ENCODE measurements at places on chromosomes 6 and 20. TPM values are rescaled to one million over a fixed set of nuclear protein-coding genes. Genes with fewer than 3 reads are reported as not detected.
A peak's percentile ranks its signal among the peaks of the same experiment; 100 is the strongest.

GRCh38 chr6:125655511-125655910 is 93.9 kb upstream of the HEY2 start:
- no peak overlapping the region for H3K4me3 ChIP-seq
- H3K4me1 ChIP-seq = no peaks in the 10 kb centered on the region
- DNase-seq = no peak
- no peak overlapping the region for H3K27ac ChIP-seq
- H3K27me3 ChIP-seq = no peaks in the 10 kb centered on the region
- no peaks in the 10 kb centered on the region for H3K36me3 ChIP-seq

DNA sequence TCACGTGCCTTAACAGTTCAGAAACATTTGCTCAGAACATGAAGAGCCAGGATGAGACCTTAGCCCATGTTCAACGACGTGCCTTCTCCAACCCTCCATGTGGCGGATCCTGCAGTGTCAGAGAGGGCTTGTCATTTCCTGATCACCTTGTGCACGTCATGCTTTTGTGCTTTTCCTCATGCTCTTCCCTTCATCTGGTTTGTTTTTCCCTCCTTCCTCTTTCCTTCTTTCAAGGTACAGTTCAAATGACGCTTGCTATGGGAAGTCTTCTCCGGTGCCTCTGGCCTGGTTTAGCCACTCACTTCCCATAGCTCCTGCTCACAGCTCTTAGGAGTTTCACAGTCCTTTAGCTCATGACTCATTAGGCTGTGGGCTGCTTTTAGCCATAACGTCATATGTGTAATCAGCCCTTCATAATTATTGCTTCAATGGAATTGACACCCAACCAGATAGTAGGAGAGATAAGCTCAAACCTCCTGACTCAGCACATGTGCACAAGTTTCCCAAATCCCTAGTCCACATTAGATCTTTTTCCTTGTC is 102.7 kb upstream of the CNKSR3 start:
- no peak overlapping the region for H3K4me3 ChIP-seq
- H3K4me1 ChIP-seq = peaks cover 6% of the 10 kb centered on the region
- H3K27ac ChIP-seq = no peak overlapping the region
- H3K36me3 ChIP-seq = no peaks in the 10 kb centered on the region

DNA sequence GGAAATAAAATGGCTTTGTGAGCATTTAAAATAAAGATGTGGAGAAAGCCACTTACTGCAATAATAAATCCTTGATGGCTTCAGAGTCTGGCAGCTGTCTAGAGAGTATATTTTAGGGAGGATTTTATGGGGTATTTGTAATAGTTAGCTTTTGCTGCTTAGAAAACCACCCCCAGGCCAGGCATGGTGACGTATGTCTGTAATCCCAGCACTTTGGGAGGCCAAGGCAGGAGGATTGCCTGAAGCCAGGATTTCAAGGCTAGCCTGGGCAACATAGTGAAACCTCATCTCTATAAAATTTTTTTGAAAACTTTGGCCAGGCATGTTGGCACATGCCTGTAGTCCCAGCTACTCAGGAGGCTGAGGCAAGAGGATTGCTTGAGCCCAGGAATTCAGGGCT is 63.8 kb downstream of the ISM1 start:
- no peaks in the 10 kb centered on the region for H3K36me3 ChIP-seq
- H3K4me3 ChIP-seq = no peak overlapping the region
- H3K27me3 ChIP-seq = no peaks in the 10 kb centered on the region
- H3K4me1 ChIP-seq = no peaks in the 10 kb centered on the region
- no peak for DNase-seq

GRCh38 chr6:106745197-106745770 is 115.9 kb downstream of the QRSL1 start:
- no peak overlapping the region for H3K4me3 ChIP-seq
- H3K27me3 ChIP-seq = no peaks in the 10 kb centered on the region
- H3K4me1 ChIP-seq = no peaks in the 10 kb centered on the region
- H3K36me3 ChIP-seq = no peaks in the 10 kb centered on the region

- H3K4me3 ChIP-seq = no peak overlapping the region
- H3K27ac ChIP-seq = peak overlapping the region; percentile 15
- H3K36me3 ChIP-seq = peaks cover 10% of the 10 kb centered on the region
- peaks cover 10% of the 10 kb centered on the region for H3K4me1 ChIP-seq
Measured at GRCh38 chr6:161038229-161039031, 46.9 kb downstream of the MAP3K4 start.

DNA sequence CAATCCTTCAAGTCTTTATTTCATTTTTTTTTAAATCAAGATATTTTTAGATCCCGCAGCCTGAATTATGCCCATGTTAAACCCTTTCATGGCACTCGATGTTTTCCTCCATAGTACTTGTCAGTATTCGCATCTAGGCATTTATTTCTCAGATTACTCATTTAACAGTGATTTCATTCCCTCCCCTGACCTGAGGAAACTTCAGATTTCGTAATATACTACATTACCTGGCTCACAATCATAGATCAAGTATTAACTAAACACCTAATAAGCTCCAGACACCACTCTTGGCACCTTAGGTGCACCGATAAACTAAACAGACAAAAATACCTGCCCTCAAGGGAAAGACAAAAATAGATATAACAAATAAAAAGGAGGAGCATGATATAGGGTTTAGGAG is 413.2 kb upstream of the GJE1 start:
- no peaks in the 10 kb centered on the region for H3K4me1 ChIP-seq
- H3K27me3 ChIP-seq = no peaks in the 10 kb centered on the region
- DNase-seq = no peak

DNA sequence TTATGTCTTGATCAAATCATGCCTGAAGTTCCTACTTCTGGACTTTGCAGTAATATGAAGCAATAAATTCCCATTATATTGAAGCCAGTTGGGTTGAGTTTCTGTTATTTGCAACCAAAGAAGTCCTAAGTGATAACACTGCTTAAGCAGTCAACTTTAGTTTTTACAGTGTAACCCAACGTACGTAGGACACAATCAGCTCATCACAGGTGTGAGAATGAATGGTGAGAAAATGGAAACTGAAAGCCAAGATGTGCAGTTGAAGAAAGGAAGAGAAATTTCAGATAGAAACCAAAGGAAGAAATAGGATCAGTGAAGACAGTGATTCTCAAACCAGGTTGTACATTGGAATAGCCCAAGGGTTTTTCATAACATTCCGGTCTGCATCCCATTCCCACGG is 211.4 kb upstream of the ZFP64 start:
- H3K4me3 ChIP-seq = no peak overlapping the region
- no peak overlapping the region for H3K27ac ChIP-seq
- no peak for DNase-seq
- no peaks in the 10 kb centered on the region for H3K4me1 ChIP-seq
- H3K27me3 ChIP-seq = no peaks in the 10 kb centered on the region

DNA sequence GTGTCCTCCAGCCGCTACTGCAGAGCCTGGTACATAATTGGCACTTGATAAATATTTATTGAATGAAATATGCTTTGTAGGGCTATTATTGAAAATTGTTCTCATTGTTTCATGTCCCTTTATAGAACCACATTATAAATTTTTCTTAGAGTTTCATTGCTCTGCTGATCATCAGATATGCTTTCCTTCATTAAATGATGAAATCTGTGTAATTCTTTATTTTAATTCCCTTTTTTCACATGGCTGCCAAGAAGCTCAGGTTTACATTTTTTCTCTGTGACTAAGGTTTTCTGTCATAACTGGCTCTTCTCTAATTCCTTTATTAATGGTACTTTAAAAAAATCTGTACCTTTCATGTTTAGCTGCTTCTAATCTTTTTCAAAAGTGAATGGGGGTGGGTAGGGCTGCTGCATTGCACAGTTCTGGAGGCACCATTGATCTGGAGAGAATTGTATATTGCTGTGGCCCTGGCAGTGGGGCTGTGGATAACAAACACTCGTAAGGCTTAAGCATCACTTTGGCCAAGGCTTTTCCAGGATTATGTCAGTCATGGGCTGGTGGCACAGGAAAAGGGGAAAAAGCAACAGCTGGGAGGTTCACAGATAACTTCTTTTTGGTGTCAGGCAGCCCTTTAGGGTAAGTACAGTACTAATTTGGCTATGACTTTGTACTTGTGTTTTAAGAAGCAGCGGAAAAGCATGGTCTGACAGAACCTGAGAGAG is 43.8 kb downstream of the ARFGEF2 start:
- H3K36me3 ChIP-seq = peaks cover 17% of the 10 kb centered on the region
- peak overlapping the region; percentile 99 for H3K27ac ChIP-seq
- peaks cover 17% of the 10 kb centered on the region for H3K4me1 ChIP-seq
- H3K4me3 ChIP-seq = no peak overlapping the region

GRCh38 chr6:130306377-130306776 is 59.4 kb upstream of the TMEM200A start:
- no peaks in the 10 kb centered on the region for H3K36me3 ChIP-seq
- H3K27ac ChIP-seq = no peak overlapping the region
- no peak overlapping the region for H3K4me3 ChIP-seq

- no peak overlapping the region for H3K4me3 ChIP-seq
- H3K27me3 ChIP-seq = no peaks in the 10 kb centered on the region
- DNase-seq = no peak
- no peaks in the 10 kb centered on the region for H3K4me1 ChIP-seq
- H3K36me3 ChIP-seq = no peaks in the 10 kb centered on the region
Measured at GRCh38 chr6:40037271-40037670, 103.0 kb upstream of the MOCS1 start.

DNA sequence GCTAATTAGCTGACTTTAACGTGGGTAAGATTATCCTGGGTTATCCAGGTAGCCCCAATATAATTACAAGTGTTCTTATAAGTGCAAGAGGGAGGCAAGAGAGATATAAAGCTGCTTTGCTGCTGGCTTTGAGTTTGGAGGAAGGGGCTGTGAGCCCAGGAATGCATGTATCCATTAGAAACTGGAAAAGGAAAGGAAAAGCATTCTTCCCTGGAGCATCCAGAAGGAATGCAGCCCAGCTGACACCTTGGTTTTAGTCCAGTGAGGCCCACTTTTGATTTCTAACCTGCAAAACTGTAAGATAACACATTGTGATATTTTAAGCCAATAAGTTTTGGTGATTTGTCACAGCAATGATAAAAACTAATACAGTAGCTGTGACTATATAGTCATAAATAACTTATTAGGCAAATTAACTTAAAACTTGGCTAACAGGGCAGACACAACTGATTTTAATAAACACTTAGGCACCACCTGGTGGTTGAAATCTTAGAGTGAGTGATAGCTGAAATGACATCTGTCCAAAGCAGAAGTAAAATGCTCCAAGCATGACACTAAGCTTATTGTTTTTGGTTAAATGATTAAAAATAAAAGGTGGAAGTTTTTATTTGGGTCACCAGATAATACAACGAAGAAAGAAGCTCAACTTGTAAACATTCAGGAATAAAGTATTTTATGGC is 35.6 kb downstream of the ADGRF4 start:
- no peak overlapping the region for H3K4me3 ChIP-seq
- DNase-seq = peak; percentile 4
- H3K27ac ChIP-seq = no peak overlapping the region
- no peaks in the 10 kb centered on the region for H3K4me1 ChIP-seq
- no peaks in the 10 kb centered on the region for H3K27me3 ChIP-seq

DNA sequence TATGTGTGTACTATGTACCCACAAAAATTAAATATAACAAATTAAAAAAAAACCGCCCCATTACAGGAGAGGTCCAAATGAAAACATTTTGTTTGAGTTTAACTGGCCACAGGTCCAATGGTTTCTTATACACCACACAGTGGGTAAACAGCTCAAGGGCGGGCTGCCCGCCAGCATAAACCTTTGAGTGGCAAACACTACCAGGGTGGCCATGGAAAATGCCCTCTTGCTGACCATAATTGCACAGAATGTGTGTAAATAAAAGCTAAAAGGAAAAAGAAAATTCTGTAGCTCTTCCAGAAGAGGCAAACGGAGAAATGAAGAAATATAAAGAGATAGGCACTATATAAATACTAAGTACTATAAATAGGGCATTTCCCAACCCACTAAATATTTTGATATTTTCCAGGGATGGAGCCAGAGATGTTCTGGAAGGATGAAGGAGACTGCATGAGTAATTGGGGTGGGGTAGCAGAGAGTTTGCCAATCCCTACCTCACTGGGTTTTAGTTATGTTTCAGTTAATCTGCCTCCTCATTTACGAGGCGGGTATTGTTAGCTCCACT is 1.1 kb upstream of the CDC5L start:
- DNase-seq = no peak
- peaks cover 9% of the 10 kb centered on the region for H3K27me3 ChIP-seq
- peak overlapping the region; percentile 73 for H3K4me3 ChIP-seq
- peaks cover 4% of the 10 kb centered on the region for H3K36me3 ChIP-seq
- peaks cover 4% of the 10 kb centered on the region for H3K4me1 ChIP-seq
- no peak overlapping the region for H3K27ac ChIP-seq

- H3K27me3 ChIP-seq = peaks cover 27% of the 10 kb centered on the region
- no peak overlapping the region for H3K4me3 ChIP-seq
- no peak overlapping the region for H3K27ac ChIP-seq
- peak; percentile 14 for DNase-seq
- H3K36me3 ChIP-seq = no peaks in the 10 kb centered on the region
Measured at GRCh38 chr6:39952167-39952566, 17.9 kb upstream of the MOCS1 start.

DNA sequence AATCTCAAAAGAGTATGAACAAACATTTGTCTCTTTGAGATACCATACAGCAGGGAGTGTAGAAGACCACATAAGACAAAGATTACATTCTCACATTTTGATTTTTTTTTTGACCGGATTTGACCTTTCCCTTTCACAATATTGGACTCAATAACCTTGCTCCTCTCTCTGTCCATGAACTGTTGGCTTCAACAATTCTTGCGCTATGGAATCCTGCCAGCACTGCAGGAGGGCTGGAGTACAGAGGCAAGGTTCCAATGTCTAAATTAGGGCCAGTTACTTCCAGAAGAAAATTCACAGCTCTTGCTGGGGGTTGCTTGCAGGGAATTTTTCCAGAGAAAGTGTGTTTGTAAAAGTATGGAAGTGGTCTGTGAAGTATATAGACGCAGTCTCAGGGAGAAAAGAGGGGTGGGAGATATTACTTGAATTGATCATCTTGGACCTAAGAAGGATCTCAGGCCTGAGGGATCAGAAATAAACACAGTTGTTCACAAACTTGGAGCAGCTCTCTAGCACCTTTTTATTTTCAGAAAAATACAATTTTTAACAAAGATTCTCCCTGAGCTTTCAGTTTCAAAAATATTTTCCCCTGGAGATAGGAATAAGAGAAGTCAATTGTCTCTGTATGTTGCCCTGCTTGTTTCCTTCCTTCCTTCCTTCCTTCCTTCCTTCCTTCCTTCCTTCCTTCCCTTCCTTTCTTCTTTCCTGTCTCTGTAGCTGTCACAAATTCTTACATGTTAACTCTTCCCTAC is 765.9 kb downstream of the BCKDHB start:
- no peak overlapping the region for H3K4me3 ChIP-seq
- no peak for DNase-seq
- no peaks in the 10 kb centered on the region for H3K4me1 ChIP-seq
- no peak overlapping the region for H3K27ac ChIP-seq
- H3K27me3 ChIP-seq = no peaks in the 10 kb centered on the region

GRCh38 chr20:12063106-12063684 is 145.5 kb downstream of the BTBD3 start:
- DNase-seq = no peak
- no peaks in the 10 kb centered on the region for H3K27me3 ChIP-seq
- no peak overlapping the region for H3K4me3 ChIP-seq
- H3K27ac ChIP-seq = no peak overlapping the region

DNA sequence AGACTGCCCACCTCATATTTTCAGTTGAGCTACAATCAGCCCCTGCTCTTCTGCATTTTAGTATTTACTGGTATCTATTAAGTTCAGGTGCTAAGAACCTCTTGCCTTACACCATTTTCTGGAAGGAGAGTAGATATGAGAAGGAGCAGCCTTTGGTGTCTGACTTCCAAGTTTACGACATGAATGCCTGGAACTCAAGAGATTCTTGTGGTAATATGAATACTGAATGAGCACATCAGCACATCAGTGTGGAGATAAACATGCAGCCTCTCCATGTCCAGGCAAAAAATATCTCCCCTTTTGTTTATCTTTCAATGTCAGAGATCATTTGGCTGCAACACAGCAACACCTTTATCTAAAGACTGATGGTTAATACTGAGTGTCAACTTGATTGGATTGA is 65.8 kb upstream of the THEMIS start:
- H3K4me1 ChIP-seq = peaks cover 4% of the 10 kb centered on the region
- DNase-seq = peak; percentile 69
- H3K27me3 ChIP-seq = no peaks in the 10 kb centered on the region

The TXLNB gene
- total RNA-seq = under 0.01 TPM

The VSX1 gene
- total RNA-seq = not detected

All from IMR-90 (cell line).